ENCODE measurements at places on chromosomes 7 and 10. TPM values are rescaled to one million over a fixed set of nuclear protein-coding genes. Genes with fewer than 3 reads are reported as not detected.

NAT16 gene
- polyA plus RNA-seq, result 0.21 TPM

MYL10 gene
- polyA plus RNA-seq, result not detected

PTPRZ1 gene
- 20.6 TPM for polyA plus RNA-seq

CHST15 gene
- 9.4 TPM for polyA plus RNA-seq

GRCh38 chr10:15369256-15370211, 1.6 kb downstream of the FAM171A1 start:
- DNase-seq, result no peak

DNA sequence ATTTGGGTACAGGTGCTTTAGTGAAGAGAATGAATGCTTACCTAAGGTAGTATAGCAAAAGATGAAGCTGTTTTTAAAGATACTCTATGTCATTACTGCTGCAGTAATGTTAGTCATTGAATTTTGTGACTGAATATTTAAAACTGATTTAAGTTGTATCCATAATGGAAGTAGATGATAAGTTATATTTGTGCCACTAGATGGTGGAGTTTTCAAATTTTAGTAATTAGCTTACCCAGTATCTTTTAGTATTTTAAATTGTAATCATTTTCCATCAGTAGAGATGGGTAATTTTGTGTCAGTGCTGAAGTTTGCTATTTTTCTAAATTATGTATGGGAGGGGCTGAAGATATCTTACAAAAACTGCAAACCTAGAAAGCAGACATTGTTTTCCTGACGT, 25.2 kb downstream of the HBP1 start:
- DNase-seq, result no peak

GRCh38 chr10:84924131-84924530, 595.7 kb downstream of the CCSER2 start:
- no peak for DNase-seq

- peak; percentile 57 for DNase-seq
Measured at GRCh38 chr10:1737222-1738061, at the start of gene ADARB2. ADARB2 (minus strand) TSS chr10:1737525.

- DNase-seq, result no peak
Measured at GRCh38 chr10:7117806-7118674, 292.8 kb downstream of the SFMBT2 start.

DNA sequence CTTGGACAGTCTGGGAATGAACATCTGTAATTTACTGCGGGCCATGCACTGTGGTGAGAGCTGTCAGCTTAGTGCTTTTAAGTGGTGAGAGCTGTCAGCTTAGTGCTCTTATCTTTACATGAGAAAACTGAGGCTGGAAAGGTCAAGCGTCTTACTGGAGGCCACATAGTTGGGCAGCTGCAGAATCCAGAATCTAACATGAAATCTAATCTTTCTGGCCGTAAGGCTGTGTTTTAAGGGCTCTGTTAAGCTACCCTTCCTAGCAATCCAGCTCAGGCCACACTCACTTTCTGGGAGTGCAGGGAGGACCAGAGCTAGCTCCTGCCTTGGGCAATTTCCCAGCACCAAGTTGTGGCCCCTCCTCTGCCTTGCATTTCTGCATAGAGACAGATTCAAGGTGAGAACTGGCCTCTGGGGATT, 70.2 kb downstream of the SORCS3 start:
- no peak for DNase-seq

DNA sequence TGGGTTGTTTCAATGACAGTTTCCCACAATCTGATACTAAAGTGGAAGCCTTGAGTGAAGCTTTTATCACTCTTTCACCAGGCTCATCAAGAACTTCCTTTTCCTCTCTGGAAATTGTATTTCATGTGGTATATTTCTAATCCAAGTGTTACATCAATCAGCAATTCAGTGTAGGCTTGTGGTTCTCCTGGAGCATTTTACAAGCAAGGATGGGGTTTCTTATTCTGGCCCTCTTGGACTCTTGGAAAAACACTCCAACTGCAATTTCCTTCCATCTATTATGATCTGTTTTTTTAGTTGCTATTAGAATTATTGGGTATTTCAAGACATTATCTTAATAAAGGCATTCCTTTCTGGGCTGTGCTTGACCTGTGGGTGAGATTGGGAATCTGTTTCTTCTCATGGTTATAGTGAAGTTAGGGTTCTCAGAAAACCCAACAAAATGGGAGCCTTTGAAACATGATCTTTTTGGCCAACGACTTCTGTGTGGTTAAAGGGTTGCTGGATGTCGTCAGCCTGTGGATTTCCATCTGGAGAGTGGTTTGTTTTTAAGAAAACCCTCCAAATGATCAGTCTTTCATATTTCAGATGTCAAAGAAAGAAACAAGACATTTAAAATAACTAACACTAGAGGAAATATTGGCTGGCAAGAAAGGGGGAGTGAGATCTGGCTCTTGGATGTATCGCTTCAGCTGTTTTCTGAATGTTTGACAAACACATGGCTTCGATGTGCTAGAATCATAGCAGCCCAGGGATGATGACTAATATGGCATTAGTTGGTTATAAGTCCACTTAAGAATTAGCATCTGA, 540.2 kb downstream of the LRMDA start:
- DNase-seq, result no peak

GRCh38 chr7:74575083-74575784, 82.3 kb upstream of the GTF2I start:
- DNase-seq, result peak; percentile 40

GRCh38 chr10:17412323-17412722, 42.1 kb downstream of the ST8SIA6 start:
- no peak for DNase-seq

DNA sequence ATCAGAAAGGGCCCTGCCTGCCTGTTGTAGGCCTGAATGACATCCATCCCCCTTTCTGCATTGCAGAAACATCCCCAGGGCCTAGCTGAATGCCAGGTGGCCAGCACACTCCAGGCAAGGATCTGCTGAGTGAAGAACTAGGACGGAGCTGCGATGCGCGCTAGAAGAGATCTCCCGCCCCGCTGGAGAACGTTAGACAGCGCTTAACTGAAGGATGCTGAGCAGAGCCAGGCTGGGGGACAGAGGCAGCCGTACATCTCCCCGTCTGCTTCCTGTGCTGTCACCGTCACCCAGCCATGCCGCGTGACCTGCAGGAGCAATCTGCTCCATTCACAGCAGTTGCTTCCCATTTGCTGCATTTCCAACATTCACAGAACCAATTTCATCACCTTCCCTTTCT, 73.3 kb downstream of the FAM53B start:
- no peak for DNase-seq

GRCh38 chr7:92092210-92092609, 42.1 kb downstream of the CYP51A1 start:
- DNase-seq, result no peak

- peak; percentile 32 for DNase-seq
Measured at GRCh38 chr7:108114117-108114841, 15.9 kb downstream of the LAMB4 start.

GRCh38 chr7:134709197-134709596, 62.5 kb downstream of the BPGM start:
- no peak for DNase-seq

- no peak for DNase-seq
Measured at GRCh38 chr7:48171202-48171601, at the start of gene ABCA13. ABCA13 (plus strand) TSS chr7:48171458; CDS start chr7:48171484, 26 bp downstream.

Data from large intestine (tissue), 12 donors.